ENCODE measurements at places on chromosomes 4 and X. TPM values are rescaled to one million over a fixed set of nuclear protein-coding genes. Genes with fewer than 3 reads are reported as not detected.

ZCCHC18 gene
- total RNA-seq: 0.76 TPM

ADRA2C gene
- total RNA-seq: not detected

DDX53 gene
- not detected for total RNA-seq

CFP gene
- total RNA-seq: 2.3 TPM

FAT1 gene
- 0.15 TPM for total RNA-seq

SMARCAD1 gene
- 46.3 TPM for total RNA-seq

ZMYM3 gene
- total RNA-seq: 12.6 TPM

LAMTOR3 gene
- 28.6 TPM for total RNA-seq

SERPINA7 gene
- not detected for total RNA-seq

LUZP4 gene
- total RNA-seq: not detected

NUDT11 gene
- 3.2 TPM for total RNA-seq

TMSB15C gene
- total RNA-seq: 4.3 TPM

NWD2 gene
- not detected for total RNA-seq

GC gene
- not detected for total RNA-seq

LPAR4 gene
- not detected for total RNA-seq

SRPX gene
- total RNA-seq: not detected

NDNF gene
- total RNA-seq: not detected

CETN2 gene
- total RNA-seq: 9.8 TPM

TSPAN6 gene
- not detected for total RNA-seq

PTPN13 gene
- total RNA-seq: 0.66 TPM

CTBP1 gene
- 206 TPM for total RNA-seq

ZXDA gene
- total RNA-seq: 3.6 TPM

PITX2 gene
- total RNA-seq: not detected

MAGEC1 gene
- not detected for total RNA-seq

IL3RA gene
- 5.3 TPM for total RNA-seq

CSAG3 gene
- 0.78 TPM for total RNA-seq

DGAT2L6 gene
- not detected for total RNA-seq

SPANXA2 gene
- not detected for total RNA-seq

PLP1 gene
- not detected for total RNA-seq

MAGEC2 gene
- total RNA-seq: not detected

PRSS12 gene
- not detected for total RNA-seq

CT45A1 gene
- total RNA-seq: not detected

TENM3 gene
- not detected for total RNA-seq

RENBP gene
- 12.8 TPM for total RNA-seq

PCSK1N gene
- total RNA-seq: 0.36 TPM

TMPRSS11D gene
- total RNA-seq: not detected

NDST3 gene
- total RNA-seq: not detected

HHIP gene
- total RNA-seq: not detected

ARAP2 gene
- total RNA-seq: 54.9 TPM

MAMLD1 gene
- 15.0 TPM for total RNA-seq

RHOXF2B gene
- total RNA-seq: not detected

TMEM35A gene
- total RNA-seq: not detected

STBD1 gene
- total RNA-seq: 0.51 TPM

PAGE4 gene
- total RNA-seq: not detected

USP17L25 gene
- not detected for total RNA-seq

AREG gene
- 2.4 TPM for total RNA-seq

NEUROG2 gene
- 0.18 TPM for total RNA-seq

TSPAN7 gene
- not detected for total RNA-seq

TECRL gene
- not detected for total RNA-seq

TEX11 gene
- 0.12 TPM for total RNA-seq
